ENCODE measurements at places on chromosomes 5 and 9.

- DNase-seq = no peak
Measured at GRCh38 chr5:74052441-74053221, 426.6 kb downstream of the ARHGEF28 start.

GRCh38 chr5:102865510-102866236 lies 110.6 kb downstream of the PAM start:
- peak; percentile 75 for DNase-seq

GRCh38 chr9:120851449-120851848 lies 8.7 kb upstream of the PSMD5 start:
- no peak for DNase-seq

- no peak for DNase-seq
Measured at GRCh38 chr5:159106193-159106568, 6.5 kb upstream of the EBF1 start.

- peak; percentile 81 for DNase-seq
Measured at GRCh38 chr5:87120518-87121303, 147.0 kb upstream of the RASA1 start.

DNA sequence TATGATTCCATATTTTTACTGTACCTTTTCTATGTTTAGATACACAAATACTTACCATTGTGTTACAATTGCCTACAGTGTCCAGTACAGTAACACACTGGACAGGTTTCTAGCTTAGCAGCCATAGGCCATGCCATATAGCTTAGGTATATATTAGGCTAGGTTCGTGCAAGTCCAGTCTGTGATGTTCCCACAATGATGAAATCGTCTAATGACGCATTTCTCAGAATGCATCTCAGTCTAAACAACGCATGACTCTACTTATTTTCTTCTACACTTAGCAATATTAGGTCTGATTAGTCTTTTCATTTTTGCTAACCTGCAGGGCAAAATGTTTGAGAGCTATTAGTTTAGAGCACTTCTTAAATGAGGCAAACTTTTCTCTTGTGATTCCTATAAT lies 22.7 kb downstream of the OR2S2 start:
- DNase-seq = no peak

- DNase-seq = no peak
Measured at GRCh38 chr9:9718691-9719090, 894.1 kb downstream of the PTPRD start.

GRCh38 chr5:12315461-12315860 lies 411.2 kb upstream of the CTNND2 start:
- no peak for DNase-seq

DNA sequence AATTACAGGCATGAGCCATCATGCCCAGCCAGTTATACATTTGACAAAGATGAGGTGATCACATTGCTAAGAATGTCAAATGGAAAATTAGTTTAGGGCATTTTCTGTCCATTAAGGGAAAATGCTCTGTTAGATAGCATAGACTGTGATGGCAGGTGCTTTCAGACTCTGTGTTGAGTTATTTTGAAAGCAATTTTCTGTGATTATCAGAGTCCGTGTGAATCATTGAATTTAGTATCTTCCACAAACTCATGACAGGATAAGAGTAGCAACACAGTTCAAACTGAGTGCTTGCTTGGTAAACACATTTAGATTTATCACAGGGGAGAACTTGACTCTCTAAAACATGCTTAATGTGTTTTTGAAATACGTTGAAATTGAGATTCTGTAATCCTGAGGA lies 69.0 kb downstream of the GAPVD1 start:
- no peak for DNase-seq

DNA sequence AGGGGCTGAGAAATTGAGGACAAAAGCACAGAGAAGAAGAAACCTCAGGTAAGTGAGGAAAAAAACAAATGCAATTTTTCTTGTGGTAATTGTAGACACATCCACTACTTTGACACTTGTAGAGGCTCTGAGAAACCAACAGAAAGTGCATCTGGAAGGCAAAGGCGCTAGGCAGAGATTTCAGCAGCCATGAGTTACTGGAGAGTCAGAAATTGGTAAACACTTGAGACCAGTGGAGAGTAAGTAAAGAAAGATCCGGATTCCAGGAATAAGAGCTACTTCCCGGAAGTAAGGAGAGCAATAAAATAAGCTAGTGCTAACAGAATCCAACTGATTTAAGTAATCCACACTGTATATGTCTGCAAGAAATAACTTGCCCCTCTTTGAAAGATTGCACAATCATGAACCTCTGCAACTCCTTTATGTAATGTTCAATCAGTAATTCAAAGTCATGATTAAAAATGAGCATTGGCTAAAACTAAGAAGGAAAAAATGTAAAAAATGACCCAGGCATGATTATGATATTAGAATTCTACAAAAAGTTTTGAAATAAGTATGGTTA lies 382.1 kb downstream of the CDH18 start:
- DNase-seq = no peak

GRCh38 chr5:15502208-15502607 lies 2.2 kb downstream of the FBXL7 start:
- DNase-seq = peak; percentile 33

DNA sequence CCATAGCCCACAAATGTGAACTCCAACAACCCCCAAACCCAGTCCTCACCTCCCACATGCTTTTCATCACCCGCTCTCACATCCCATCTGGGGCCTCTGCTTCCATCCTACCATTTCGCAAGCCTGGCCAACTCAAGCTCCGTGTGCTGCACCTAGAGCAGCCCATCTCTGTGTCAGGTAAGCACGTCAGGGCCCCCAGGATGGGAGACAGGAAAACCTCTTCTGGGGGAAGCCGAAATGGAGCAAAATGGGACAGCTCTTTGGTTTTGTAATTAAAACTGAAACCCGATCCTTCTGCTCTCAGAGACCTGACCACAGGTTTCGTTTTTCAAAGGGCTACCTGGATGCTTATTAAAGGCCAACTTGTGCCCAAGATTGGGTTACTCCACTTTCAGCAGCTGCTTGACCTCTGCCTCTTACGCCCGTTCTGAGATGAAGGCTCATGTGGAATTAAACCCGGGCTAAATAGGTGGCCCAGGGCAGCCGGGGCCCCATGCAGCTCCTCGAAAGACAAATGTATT lies 287.7 kb downstream of the SLIT3 start:
- no peak for DNase-seq

DNA sequence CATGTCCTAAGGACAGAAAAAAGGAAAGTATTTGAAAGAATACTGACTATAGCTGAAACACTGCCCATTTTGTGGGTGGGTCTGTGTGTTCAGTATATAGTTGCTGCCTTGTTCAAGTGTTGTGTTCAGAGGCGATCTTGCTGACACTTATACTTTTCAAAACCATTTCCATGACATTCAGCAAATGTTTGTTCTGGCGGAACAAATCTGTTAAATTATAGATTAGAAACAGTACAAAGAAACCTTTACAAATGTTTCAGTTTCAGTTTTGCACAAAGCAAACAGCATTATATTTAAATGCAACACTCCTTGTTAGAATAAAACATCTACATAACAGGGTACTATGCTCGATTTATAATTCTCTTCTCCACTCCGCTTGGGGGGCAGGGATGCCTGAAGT lies 2276.3 kb downstream of the MAT2B start:
- DNase-seq = no peak

DNA sequence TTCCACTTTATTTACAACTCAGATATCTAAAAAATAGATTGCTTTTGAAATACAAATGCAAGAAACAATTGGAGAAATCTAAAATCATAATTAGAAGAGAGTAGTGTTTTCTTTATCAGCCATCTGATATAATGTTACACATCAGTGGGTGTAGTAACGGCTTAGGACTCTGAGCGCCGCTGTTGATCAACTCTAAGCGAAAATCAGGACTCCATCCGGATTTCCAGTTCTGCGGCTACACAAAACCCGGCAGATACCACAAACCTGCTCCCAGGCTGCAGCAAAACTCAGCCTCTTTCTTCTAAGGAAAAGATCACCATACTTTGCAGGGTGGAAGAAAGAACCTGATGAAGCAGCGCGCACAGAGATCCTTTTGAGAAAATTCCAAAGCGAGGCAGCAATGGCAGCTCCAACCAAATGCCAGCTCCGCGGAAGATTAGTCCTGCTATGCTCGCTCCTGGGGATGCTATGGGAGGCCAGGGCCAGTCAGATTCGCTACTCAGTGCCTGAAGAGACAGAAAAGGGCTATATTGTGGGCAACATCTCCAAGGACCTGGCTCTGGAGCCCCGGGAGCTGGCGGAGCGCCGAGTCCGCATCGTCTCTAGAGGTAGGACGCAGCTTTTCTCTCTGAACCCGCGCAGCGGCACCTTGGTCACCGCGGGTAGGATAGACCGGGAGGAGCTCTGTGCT lies at the start of gene PCDHGA9:
Gene PCDHGA9 (plus strand): TSS at position 226 of the 691 bp plus-strand sequence. CDS start 175 bp downstream, at position 401.
- peak; percentile 31 for DNase-seq

- no peak for DNase-seq
Measured at GRCh38 chr5:172063463-172064235, 57.2 kb upstream of the FBXW11 start.

DNA sequence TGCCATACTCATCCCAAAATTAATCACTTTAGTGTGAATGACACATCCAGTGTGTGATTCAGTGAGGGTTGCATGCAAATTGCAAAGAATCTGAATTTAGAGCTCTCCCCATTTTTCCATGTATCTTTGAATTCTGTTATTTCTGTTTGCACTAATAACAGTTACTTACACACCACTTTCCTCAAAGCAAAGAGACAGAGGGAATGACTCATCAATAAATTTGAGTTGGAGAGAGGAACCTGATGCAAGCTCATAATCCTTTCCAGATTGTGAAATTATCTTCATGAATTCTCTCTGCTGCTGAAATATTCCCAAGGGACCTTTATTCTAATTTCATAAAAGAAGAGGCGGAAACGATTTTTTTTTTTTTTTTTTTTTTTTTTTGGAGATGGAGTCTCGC lies 204.8 kb downstream of the CDH9 start:
- DNase-seq = no peak

- DNase-seq = no peak
Measured at GRCh38 chr5:55888205-55888604, 37.0 kb downstream of the IL31RA start.

DNA sequence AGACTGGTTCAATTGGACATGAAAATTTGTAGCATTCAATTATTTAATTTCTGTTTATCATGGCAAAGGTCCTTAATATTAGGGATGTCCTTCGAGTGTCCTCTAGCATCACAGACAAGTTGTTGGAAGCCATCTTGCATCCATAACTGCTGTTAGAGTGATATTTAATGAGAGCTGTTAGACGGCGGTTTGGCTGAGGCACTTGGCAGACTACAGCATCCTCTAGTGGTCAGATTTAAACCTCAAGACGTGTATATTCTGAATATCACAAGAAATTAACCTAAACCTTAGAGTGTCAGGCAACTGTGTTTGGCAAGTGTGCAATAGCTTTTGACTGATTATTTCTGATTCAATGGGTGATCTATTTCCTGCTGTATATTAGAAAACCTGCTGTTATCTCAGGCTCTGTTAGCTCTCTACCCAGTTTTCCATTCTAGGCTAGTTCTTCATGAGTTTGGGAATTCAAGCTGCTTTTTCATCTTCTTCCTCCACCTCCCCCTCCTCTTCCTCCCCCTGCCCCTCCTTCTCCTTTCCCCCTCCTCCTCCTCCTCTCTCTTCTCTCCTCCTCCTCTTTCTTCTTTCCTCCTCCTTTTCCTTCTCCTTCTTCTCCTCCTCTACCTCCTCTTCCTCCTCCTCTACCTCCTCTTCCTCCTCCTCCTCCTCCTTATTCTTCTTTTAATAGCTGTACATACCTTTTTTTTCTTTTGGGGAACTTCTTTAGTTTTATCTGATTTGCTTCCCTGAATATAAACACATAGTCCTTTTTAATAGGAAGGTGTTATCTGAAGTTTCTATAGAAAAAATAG lies 8.6 kb downstream of the SPINK1 start:
- DNase-seq = peak; percentile 9

- DNase-seq = no peak
Measured at GRCh38 chr5:51386916-51387883, 4.0 kb downstream of the ISL1 start.

DNA sequence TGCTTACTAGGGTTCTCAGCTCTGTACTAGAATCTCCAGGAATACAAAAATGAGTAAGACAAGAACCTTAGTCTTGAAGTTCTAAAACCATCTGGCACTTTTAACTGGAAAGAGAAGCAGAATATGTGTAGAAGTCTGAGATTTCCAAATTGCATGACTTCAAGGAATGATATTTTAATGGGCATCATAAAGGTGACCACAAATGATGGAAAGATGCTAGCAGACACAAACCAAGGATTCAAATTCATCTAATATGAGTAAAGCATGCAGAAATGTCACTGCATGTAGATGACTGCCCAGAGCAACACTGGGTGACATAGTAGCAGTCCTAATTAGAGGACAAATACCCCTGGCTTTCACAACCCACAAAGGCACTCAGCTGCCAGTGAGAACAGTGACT lies 117.2 kb downstream of the RPS23 start:
- DNase-seq = peak; percentile 41

DNA sequence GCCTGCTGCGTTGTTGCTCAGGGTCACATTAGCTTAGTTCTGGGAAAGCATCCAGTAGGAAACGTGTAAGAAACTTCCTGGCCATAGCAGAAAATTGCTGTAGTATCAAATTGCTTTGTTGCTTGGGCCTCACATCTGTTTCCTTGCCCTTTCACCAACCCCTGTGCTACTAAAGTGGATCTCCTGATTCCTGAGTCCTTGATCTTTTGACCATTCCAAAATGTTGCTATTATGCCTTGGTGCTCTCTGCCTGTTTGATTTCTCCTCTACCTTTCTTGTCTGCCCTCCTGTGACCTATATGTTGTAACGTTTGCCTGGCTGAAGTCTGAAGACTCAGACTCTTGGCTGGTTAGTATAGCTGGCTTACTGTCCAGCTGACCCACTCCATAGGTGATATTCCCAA lies 350.5 kb downstream of the ADGRV1 start:
- DNase-seq = no peak

- no peak for DNase-seq
Measured at GRCh38 chr5:140946578-140946977, 19.7 kb upstream of the PCDHAC2 start.

DNA sequence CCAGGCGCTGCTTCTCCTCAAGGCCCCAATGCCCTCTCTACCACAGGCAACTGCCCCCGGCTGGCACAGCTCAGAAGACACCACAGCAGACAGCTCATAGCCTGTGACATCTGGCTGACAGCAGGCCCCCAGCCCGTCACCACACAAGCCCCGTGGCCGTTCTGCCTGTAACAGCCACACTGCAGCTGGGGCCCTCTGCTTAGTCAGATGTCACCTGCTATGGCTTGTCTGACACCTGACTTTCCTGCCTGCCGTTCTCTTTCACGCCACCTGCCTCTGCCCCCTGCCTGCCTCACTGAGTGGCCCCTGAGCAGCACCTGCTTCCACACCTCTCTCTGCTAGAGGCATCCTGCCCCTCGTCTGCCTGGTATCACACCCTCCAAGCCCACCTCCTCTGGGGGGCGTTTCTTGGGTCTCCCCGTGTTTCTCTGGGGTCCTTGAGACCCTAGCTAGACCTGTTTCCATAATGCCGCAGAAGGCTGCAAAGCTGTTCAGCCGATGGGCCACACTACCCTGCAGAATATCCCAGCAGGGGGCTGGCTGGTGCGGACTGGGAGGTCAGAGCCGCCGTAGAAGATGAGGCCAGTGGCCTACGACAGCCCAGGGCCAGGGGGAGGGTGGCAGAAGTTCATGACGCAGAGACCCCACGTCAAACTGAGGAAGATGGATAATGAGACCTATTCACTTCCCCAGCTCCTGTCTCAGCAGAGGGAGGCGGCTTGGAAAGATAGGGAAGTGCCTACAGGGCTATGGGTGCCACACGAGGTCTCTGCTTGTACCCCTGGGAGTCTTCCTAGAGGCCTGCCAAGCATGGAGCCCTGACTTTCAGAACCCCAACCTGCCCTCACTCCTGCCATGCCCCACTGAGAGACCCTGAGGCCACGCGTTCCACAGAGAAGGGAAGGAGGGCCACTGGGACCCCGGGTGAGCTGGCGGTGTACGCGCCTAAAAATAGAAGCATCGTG lies 95.1 kb downstream of the ZNF354C start:
- DNase-seq = no peak

All from AG08395 (cell line).